ENCODE measurements at places on chromosomes 6 and 20. TPM values are rescaled to one million over a fixed set of nuclear protein-coding genes. Genes with fewer than 3 reads are reported as not detected.

Gene GJA10
- polyA plus RNA-seq: not detected

DNA sequence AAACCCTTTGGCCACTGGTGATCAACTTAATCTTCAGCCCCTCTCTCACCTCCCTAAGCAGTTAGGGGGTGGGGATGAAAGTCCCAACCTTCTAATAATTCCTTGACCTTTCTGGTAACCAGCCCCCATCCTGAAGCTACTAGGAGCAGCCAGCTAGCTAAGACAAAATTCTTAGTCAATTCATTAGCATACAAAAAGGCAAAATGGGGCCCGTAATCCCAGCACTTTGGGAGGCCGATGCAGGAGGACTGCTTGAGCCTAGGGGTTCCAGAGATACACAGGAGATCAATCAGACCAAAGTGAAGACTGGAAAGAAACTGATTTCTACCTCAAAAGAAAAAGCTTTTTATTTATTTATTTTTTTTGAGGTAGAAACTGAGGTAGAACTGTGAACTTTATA lies 1.8 kb downstream of the ASCC3 start:
- DNase-seq: no peak

- DNase-seq: no peak
These were observed 22.9 kb downstream of the RAB44 start for GRCh38 chr6:36720251-36721141.

- DNase-seq: no peak
These were observed 28.0 kb upstream of the NEDD9 start for GRCh38 chr6:11260249-11261038.

- DNase-seq: no peak
These were observed 17.2 kb upstream of the DST start for GRCh38 chr6:56659721-56660380.

GRCh38 chr6:169903122-169903521 lies 151.7 kb downstream of the ERMARD start:
- no peak for DNase-seq
